Renal cortical epithelial cell (primary cell): ENCODE measurements at places on chromosomes 5 and 9.

DNA sequence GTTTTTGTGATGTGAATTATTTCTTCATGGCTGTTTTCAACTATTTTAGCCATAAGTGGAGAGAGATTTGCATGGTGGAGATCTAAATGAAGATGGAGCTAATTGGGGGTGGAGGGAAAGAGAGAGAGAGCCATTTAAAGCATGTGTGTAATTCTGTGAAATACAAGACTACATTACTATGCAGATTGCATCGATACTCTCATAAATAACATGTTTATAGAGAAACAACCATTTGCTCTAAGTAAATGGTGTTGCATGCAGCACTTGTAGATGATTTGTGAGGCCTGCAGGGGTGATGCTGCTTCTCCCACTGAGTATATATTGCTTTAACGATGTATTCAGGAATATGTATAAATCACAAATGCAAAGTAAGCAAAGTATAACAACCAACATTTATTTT is 270.2 kb upstream of the RIOK2 start:
- no peak for DNase-seq

- no peak for DNase-seq
These were observed 247.2 kb downstream of the FSTL4 start for GRCh38 chr5:133364936-133365707.

DNA sequence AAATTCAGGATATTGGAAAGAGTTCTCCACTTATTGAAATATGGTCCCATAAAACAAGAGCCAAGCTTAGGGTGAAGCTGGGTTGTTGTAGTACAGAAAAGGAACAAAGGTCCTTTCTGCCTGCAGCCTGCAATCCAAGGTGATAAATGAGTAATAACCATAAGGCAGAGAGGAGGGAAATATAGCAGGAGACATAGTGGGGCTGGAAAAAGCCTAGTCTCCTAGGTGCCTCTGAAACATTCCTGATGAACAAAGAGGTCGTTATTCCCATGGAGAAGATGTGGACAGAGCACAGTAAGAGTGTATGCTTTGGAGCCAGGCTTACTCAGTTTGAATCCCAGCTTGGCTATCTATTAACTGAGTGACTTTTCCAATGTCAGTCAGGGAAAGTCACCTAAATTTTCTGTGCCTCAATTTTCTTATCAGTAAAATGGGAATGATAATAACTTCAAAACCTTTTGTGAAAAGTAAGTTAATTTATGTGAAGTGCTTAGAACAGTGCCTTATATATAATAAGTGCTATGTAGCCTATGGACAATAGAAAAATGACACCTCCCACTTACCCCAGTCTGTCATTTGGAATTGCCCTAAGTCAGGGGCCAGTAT is 110.8 kb upstream of the GRIN3A start:
- no peak for DNase-seq

DNA sequence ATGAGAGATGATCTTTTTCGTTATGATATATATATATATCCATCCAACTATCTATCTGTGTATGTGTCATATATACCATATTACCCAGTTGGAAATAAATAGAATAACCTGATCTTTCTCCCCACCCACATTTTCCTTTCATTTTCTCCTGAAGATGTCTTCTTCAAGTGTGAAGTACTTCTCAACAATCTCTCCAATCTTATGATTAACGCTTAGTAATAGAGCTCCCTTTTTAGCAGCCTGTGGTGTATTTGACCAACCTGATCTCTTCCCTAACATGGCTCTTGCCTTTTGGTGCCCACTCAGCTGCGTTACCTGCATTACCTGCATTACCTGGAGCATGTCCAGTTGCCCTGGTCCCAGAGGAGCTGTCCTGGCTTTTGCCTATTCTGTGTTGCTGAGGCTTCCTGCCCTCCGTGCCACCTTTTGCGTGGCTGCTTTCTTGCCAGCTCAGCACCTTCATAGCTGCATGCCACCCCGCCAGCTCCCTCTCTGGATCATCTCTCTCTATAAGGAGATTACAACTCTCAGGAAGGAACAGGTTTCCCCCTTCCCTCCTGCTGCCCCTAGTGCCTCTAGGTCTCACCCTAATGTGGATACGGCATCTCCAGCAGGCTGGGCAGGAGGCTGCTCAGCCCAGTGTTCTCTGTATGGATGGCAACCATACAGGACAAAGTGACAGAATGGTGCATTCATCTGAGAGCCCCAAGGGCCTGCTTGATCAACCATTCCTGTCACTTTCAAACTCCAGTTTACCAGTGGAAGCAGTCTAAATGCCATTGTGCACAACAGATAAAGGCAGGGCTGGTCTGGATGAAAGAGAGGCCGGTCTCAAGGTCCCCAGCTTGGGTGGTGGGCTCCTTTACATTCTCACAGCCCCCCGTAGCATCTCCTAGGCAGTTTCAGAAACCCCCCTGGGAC is 126.7 kb downstream of the GADD45G start:
- no peak for DNase-seq

DNA sequence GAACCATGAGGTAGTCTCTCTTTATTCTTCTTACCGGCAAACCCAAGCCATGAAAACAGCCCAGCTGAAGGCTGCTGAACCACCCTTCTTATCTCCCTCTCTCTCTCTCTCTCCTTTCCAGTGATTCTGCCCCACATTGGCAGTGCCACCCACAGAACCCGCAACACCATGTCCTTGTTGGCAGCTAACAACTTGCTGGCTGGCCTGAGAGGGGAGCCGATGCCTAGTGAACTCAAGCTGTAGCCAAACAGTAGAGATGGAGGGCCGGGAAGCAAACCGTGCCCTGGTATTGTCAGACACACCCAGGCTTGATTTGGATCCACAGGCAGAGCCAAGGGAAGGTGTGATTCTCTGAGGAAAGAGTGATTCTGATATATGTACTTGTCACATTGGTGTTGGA is 14.0 kb downstream of the GRHPR start:
- DNase-seq: no peak

- DNase-seq: no peak
These were observed 55.3 kb downstream of the ENTREP1 start for GRCh38 chr9:69380301-69380700.

DNA sequence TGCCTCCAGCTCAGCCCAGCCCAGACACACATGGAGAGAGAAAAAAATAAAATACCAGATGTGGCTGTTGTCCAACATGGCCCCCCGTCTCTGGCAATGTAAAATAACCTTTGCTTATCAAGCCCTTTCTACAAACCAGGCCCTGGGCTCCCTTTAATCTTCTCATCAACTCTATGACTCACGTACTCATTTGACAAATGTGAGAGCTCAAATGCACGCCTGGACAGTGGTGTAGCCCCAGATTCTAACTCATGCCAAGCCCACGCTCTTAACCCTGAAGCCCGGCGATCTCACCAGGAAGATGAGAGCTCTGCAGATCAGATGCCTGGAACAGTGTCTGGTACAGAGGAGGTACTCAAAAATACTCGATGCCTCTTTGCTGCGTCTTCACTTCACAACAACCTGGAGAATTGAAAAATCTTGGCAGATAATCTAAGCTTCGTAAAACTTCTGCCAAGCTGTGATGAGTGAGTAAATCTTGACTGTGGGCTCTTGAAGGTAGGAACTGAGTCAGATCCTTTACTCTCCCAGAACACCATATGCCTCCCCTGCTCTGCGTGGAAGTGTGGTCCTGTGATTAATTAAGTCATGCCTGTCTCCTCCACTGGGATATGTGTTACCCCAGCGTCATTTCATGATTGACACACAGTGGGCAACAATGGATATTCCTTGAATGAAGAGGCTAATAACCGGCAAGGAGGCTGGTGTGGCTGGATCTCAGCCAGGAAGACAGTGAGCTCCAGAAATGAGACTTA is 102.0 kb upstream of the FSTL4 start:
- no peak for DNase-seq

- peak; percentile 76 for DNase-seq
These were observed 6.1 kb downstream of the IL12B start for GRCh38 chr5:159324102-159324755.

DNA sequence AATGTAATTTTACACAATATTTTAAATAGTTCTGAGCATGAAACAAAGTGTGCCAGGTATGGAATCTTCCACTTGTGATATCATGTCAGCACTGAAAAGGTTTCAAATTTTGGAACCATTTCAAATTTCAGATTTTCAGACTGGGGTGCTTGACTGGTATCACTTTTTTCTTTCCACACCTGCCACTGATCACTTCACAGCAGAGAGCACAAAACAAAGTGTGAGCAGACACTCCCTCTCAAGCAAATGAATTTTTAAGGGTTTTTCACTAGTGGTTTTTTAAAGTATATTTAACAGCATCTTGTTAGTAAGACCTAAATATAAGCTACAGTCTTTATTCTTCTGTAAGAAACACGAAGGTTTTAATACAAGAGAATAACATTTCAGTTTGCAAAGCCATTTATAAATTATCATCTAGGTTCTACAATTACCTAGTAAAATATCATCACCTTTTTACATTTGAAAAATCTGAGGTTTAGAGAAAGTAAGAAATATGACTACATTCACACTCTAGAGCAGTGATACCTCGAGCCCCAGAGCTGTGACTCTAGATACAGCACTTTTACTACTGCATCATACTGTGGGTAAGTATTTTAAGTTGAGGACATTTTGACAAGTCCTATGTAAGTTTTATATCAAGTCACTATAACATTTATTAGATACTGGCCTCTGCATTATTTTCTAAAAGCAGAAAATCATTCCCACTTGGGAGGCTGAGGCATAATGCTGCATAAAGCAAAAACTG is 14.6 kb downstream of the GOLPH3 start:
- DNase-seq: no peak

GRCh38 chr5:99815-100214 is 7.8 kb downstream of the PLEKHG4B start:
- no peak for DNase-seq

GRCh38 chr5:53039855-53040254 is 50.7 kb downstream of the ITGA2 start:
- DNase-seq: no peak

- DNase-seq: no peak
These were observed 306.2 kb upstream of the ADAMTSL1 start for GRCh38 chr9:18167733-18168132.

- DNase-seq: no peak
These were observed 63.9 kb downstream of the MEGF9 start for GRCh38 chr9:120650352-120650751.

GRCh38 chr5:135024956-135025729 is 8.9 kb downstream of the PITX1 start:
- peak; percentile 32 for DNase-seq

GRCh38 chr5:74282490-74282889 is 358.0 kb downstream of the ENC1 start:
- DNase-seq: no peak

GRCh38 chr5:78500028-78500427 is 139.6 kb downstream of the SCAMP1 start:
- no peak for DNase-seq

GRCh38 chr5:155001523-155001922 is 12.0 kb upstream of the KIF4B start:
- no peak for DNase-seq

GRCh38 chr9:135701959-135702721 is at the start of gene KCNT1:
TSS of gene KCNT1 (plus strand) at chr9:135702185. CDS start at chr9:135702259, 74 bp downstream.
- DNase-seq: peak; percentile 2

- DNase-seq: peak; percentile 75
These were observed 205.6 kb downstream of the GADD45G start for GRCh38 chr9:89810431-89810830.

DNA sequence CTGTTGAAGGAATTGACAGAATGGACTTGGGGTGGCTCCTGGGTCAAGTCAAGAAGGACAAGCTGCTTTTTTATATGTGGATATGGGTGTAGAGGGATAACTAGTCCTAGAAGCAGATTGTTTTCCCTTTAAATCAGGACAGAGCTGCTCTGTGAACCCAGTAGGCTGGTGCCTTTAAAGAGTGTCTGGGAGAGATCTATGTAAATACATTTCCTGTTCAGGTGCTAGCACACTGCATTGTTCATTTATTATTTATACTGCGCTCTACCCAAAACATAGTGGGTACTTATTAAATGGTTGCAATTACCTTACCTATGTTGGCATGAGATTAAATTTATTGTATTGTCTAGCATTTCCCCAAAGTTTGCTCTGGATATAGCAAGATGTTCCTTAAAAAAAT is 86.6 kb upstream of the EQTN start:
- no peak for DNase-seq

- DNase-seq: peak; percentile 33
These were observed 31.0 kb downstream of the CSF2 start for GRCh38 chr5:132104556-132104955.

DNA sequence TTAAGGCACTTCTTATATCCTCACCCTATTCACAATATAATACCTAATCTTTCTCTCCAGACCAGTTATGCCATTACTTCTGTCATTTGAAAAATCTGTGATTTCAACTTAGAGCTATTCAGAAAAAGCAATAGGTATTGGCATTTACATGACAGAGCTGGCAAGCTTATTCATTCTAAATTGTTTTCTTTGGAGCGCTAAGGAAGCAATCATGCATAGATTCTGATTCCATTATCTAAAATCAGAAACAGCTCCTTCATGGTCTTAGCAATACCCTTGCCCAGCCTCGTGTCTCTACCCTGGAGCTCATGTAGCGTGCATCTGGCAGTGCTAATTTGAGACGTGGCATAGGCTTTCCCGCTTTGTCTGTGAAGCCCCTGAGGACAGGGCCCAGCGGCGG is 4.5 kb downstream of the SLC1A1 start:
- DNase-seq: peak; percentile 50

GRCh38 chr5:6989230-6989629 is 276.0 kb downstream of the TENT4A start:
- DNase-seq: no peak

GRCh38 chr9:118529624-118530214 is 825.5 kb downstream of the TLR4 start:
- DNase-seq: no peak

- no peak for DNase-seq
These were observed 41.9 kb upstream of the SLC36A1 start for GRCh38 chr5:151405334-151406160.

- no peak for DNase-seq
These were observed 442.0 kb upstream of the MEF2C start for GRCh38 chr5:89324990-89325389.

DNA sequence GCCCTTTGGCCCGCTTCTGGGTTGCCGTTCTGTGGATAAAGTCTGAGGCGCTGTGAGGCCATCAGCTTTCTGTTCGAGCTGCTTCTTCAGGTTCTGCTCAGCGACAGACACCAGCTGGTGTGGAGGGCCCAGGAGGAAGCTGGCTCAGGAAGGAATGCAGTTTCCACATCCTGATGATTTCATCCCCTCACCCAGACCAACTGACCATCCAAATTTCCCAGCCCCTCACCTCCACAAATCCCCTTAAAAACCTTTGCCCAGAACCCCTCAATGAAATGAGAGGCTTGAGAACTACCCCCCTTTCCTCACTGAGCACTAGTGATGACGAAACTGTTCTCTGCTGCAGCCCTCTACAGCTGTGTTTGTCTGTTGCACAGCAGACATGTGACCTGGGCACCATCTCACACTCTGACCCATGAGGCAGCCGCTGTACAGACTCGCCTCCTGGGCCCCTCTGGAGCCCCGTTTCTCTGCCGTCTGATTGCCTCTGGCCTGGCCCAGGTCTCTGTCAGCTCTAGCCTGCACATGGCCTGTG is 45.4 kb downstream of the SPATA31C2 start:
- peak; percentile 40 for DNase-seq

DNA sequence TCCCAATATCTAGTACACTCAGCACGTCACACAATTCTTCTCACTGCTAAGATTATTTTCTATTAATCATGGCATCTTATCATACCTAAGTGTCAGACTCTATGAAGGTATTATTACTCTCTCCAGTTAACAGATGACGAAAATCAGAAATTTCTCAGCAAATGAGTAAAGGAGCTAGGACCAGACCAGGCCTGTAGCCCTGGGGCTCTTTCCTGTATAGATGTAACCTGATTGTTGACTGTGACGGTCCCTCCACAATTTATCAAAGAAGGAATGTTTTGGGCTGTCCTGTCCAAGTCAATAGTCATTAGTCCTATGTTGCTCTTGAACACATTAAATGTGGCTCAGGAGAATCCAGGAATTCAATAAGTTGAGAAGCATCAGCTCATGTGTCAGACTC is 106.2 kb downstream of the ST8SIA4 start:
- DNase-seq: no peak
